ENCODE measurements at places on chromosomes 12 and 14.
A peak's percentile ranks its signal among the peaks of the same experiment; 100 is the strongest.

GRCh38 chr12:57461917-57462250 lies 2.3 kb downstream of the GLI1 start:
- DNase-seq, result no peak

DNA sequence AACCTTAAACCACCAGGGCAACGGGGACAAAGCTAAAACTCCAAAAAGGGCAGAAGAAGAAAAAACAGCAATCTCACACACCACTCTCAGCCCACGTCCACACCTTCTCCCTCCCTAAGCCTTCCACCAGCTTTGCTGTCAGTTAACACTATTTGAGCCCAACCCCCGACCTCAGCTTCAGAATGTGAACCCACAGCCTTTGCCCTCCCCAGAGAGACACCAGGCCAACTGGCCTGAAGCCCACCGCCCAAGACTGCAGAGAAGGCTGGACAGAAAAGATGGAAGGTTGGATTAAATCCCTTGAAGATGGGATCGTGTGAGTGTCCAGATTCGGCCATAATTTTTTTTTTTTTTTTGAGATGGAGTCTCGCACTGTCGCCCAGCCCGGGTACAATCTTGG lies 22.4 kb downstream of the IRF2BPL start:
- no peak for DNase-seq

- peak; percentile 29 for DNase-seq
These were observed 10.6 kb upstream of the MLXIP start for GRCh38 chr12:122067966-122068365.

- DNase-seq, result no peak
These were observed 8.6 kb downstream of the GLTP start for GRCh38 chr12:109871668-109872314.

DNA sequence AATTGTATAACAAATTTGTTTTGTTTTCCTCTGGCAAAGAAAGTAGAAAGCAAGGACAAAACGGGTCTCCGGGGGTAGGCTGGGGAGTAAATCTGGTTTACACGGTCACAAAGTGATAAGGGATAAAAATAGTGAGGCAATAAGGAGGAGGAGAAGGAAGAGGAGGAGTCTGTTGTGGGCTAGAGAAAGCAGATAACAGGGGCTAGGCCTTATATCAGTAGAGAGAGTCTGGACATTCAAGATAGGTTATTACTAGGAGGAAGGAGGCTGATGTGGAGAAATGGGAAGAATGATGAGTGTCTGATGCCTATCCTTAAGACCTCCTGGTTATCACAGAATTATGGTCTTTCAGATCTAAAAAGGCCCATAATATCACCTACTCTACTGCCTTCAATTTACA lies 83.2 kb upstream of the SSTR1 start:
- no peak for DNase-seq

GRCh38 chr14:21203470-21204166 lies 47.8 kb upstream of the OR5AU1 start:
- DNase-seq, result no peak

DNA sequence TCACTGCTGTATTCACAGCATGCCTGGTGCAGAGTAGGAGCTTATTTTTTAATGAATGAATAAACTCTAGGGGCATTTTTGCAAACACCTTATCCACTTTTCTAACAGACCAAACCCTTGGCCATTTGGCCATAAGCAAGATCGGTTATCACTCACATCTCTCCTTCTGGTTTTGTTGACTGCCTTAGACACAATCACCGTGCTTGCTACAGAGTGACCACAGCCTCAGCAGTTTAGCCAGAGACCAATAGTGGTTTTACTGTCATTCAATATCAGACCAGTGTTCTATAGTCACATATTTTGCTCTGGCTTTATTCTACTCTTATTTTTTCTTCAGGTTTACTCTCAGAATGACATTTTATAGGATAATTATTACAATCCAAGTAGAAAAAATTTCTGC lies 2.2 kb downstream of the KLRB1 start:
- DNase-seq, result no peak

- no peak for DNase-seq
These were observed 37.2 kb downstream of the RAD51B start for GRCh38 chr14:67856827-67857226.

DNA sequence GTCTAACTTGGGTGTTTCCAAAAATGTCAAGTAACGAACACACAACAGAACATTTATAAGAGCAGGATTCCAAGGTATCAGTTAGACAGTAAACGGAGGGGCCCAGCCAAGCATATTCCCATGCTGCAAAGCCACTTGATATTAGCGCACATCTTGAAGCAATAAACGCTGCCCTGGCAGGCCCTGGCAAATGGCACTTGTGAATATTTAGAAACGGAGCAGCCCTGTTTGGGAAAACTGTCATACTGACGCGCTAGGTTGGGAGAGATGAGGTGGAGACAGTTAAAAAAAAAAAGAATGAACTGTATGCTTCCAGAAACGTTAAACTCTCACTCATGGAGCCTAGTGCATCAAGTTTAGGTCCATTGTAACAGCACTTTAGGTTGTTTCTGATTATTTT lies 9.3 kb downstream of the DGLUCY start:
- no peak for DNase-seq

GRCh38 chr12:21615431-21615830 lies 10.8 kb upstream of the GYS2 start:
- peak; percentile 45 for DNase-seq

DNA sequence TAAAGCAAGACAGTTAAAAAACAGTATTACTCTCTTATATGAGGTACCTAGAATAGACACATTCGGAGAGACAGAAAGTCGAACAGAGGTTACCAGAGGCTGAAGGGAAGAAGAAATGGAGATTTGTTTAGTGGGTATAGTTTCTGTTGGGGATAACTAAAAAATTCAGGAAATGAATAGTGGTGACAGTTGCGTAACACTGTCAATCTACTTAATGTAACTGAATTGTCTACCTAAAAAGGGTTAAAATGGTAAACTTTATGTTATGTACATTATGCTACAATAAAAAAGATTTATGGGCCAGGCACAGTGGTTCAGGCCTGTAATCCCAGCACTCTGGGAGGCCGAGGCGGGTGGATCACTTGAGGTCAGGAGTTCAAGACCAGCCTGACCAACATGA lies 30.6 kb upstream of the SLC6A13 start:
- DNase-seq, result no peak

GRCh38 chr14:69487226-69487625 lies 2.7 kb downstream of the PLEKHD1 start:
- no peak for DNase-seq

DNA sequence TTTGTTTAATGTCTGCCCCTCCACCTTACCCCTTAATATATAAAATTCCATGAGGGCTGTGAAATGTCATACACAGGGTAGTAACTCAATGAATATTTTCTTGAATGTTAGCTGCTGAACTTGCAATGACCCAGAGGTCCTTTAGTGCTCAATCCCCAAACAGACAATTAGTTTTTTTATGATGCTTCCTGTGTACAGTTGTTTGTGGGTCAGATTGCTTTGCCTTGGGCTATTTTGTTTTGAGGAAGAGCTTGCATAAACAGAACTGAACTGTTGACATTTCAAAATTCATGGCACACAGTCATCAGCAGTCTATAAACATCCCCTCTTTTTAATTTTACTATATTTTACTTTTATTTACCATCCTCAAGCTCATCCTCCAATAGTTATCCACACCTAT lies 820.5 kb upstream of the SEL1L start:
- no peak for DNase-seq

DNA sequence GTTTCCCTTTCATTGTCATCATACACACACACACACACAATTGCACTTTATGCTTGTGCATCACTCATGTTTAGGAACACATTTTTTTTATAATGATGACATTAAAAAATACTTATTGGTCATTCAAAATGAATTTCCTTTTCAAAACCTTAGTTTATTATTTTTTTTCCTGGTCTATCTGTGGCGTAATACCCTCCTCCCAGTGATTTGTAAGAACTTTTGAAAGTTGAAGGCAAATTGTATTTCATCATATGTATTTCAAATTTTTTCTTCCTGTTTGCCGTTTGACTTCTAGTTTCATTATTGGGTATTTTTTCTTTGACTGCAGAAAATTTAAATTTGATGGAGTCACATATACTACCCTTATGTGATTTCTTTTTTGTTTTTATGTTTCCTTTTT lies 2.5 kb upstream of the LRRK2 start:
- no peak for DNase-seq

DNA sequence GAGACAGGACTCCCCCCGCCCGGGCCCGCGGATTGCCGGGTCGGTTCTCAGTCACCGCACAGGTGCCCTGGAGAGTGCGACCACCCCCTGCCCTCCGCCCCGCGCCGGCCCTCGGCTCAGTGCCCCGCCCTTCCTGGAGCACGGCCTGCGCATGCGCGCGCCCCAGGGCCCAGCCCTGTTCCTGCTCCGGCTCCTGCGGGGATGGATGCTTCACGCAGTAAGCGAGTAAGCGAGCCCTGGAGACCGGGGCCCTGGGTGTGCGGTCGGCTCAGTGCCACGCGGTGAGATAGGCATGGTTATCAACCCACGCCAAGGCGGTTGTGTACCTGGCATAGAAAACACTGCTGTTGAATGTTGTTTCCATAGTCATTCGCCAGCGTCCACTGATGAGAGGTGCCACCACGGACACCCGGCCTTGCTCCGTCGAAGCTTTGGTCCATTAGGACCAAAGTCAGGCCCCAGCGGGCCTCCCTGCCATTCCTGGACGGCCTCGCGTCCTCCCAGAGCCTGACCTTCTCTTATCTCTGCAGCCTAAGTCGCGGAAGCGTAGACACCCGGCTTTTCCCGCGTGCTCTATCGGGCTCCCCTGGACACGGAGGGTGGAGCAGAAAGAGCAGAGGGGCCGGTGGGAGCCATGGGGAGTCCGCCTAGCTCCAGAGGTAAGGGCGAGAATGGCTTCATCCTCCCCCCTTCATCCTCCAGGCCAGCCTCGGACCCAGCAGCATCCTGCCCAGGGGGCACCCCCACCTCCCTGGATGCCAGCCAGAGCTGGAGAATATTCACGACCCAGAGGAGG lies 90.6 kb downstream of the PAPOLA start:
- peak; percentile 81 for DNase-seq

All from activated CD4-positive, alpha-beta T cell treated with anti-CD3 and anti-CD28 coated beads, Interleukin-10, Interleukin-2, amounts not matched to agents 100 ng/mL and 50 ng/mL, durations not matched to agents 16 hours and 8 hours (primary cell).